ENCODE measurements at places on chromosomes 16 and 17.

- DNase-seq: no peak
These were observed 11.6 kb upstream of the GAA start for GRCh38 chr17:80089762-80090161.

GRCh38 chr17:45573924-45574770 lies 83.6 kb upstream of the PLEKHM1 start:
- DNase-seq: no peak

DNA sequence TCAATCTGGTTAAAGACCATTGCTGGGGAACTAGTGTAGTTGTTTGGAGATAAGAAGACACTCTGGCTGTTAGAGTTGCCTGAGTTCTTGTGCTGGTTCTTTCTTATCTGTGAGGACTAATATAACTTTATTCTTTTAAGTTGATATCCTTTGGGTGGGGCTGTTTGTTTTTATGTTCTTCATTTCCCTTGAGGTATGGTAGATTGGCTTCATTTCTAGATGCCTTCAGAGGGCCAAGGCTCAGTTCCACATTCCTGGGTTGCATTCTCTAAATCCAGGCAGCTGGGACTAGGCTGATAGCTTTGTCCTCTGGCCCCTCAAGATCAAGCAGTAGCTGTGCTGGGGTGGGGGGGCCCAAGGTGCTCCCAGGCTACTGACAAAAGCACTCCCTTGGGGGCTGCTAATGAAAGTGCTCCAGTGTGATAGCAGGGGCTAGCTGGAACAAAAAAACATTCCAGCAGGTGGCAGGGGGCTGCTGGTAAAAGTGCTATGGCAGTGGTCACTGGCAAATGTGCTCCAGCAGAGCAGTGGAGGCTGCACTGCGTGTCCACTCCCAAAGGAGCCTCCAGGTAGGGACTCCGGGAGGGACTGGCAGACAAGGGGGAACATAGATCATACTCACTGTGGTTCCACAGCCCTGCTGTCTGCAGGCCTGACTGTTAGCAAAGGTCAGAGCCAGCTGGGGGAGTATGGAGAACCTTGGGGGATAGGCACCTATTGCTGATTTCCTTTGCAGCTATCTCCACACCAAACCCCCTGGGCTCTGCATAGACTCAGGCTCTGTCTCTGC lies 45.9 kb upstream of the KCNJ16 start:
- DNase-seq: no peak

DNA sequence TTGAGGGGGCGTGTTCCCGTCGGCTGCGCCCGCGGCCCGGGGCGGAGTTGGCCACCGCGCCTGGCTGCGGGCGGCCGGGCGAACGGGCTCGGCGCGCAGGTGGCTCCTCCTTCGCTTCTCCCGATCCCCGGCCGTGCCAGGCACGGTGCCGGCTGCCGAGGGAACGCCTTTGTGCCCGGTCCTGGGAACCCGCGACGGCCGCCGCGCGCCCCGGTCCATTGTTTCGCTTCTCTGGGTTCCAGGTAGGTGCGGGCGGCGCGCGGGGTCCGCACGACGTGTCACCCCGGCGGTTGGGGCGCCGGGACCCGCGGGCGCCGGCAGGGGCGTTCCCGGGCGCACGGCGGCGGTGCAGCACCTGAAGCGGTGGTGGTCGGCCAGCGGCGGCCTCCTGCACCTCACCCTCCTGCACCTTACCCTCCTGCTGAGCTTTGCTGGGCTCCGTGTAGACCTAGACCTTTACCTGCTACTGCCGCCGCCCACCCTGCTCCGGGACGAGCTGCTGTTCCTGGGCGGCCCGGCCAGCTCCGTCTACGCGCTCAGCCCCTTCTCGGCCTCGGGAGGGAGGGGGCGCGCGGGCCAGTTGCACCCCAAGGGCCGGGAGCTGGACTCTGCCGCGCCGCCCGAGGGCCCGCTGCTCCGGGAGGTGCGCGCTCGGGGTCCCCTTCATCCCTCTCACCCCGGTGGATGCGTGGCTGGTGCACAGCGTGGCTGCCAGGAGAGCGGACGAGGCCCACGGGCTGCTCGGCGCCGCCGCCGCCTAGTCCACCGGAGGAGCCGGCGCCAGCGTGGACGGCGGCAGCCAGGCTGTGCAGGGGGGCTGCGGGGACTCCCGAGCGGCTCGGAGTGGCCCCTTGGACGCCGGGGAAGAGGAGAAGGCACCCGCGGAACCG lies 99.9 kb downstream of the EFCAB13 start:
- no peak for DNase-seq

DNA sequence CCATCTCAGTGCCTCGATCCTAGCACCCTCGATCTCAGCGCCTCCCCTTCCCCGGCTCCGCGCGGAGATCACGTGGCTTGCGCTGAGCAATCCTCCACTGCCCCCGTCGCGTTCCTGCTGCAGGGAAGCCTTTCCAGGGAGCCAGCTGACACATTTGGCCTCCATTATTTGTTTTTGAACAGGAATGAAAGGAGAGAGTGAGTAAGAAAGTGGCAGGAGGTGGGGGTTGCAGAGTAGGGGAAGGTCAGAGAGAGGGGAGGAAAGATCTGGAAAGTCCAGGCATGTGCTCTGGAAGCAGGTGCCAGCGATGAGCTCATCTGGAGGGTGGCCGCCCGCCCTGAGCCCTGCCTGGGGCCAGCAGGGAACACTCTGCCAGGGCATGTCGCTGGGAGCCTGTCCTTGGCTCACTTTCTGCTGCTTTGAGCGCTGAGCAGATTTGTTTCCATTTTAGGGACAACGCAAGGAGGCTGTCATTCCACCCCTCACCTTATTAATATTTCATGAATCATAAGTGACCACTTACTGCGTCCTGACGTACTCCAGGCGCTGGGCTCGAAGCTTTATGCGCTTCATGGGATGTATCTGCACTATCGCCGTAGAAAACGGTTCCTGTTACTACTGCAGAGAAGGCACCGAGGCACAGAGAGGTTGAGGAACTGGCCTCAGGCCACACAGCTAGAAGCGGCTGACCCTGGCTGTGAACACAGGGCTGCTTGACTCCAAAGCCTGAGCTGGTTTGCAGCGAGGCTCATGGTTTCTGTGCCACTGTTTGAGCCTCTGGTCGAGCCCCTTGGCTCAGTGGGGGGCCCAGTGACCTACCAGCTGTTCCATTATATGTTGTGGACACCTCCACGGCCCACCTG lies 283.1 kb downstream of the SEC14L1 start:
- no peak for DNase-seq

DNA sequence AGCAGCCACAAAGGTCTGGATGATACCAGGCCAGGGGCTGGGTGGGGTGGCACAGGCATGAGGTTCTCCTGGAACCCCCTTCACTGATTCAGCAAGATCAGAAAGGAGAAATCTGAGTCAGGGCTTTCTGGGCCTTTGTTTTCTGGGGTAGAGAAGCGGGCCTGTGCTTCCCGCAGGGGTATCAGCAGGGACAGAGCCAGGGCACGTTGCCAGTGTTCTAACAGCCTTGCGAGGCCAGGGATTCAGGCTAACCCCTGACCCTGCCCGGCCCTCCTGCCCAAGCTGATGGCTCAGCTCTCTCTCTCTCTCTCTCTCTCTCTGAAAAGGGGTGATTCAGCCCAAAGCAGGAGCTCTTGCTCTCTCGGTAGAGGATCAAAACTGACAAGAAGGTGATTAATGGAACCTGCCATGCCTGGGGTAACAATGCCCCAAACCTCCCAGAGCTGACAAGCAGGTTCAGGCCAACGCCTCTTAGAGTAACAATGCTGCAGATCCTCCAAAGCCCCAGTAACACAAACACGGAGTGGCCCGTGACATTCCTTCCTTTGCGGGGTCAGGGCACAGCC lies 2.0 kb upstream of the KRT13 start:
- DNase-seq: no peak

DNA sequence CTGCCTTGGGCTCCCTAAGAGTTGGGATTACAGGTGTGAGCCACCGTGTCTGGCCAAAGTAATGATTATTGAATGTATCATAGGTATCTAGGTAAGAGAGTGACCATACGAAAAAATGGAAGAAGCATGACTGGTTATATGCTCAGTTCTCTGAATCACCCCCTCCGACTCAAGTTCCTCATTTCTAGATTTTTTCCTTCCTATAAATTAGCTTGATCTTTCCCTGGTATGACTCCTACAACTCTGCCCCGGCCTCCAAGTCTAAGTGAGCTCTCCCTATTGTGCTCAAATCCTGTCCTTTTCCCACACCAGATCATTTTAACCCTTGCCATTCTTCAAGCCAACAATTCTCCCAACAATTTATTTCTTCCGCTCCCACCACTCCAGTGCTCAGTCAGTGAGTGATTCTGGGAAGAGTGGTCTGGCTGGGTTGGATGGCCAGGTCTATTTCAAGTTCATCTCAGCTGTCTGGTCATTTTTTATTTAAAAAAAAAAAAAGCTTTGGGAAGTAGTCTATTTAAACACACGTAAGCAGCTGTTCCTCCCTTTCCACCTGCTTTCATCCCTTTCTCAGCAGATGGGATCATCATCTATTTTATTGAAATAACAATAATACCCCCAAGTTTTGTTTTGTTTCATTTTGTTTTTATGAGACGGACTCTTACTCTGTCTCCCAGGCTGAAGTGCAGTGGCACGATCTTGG lies 120.2 kb upstream of the HS3ST2 start:
- DNase-seq: no peak

GRCh38 chr16:67555795-67556212 lies 6.5 kb upstream of the CTCF start:
- DNase-seq: no peak

GRCh38 chr16:84922351-84923120 lies 88.8 kb downstream of the ZDHHC7 start:
- no peak for DNase-seq

DNA sequence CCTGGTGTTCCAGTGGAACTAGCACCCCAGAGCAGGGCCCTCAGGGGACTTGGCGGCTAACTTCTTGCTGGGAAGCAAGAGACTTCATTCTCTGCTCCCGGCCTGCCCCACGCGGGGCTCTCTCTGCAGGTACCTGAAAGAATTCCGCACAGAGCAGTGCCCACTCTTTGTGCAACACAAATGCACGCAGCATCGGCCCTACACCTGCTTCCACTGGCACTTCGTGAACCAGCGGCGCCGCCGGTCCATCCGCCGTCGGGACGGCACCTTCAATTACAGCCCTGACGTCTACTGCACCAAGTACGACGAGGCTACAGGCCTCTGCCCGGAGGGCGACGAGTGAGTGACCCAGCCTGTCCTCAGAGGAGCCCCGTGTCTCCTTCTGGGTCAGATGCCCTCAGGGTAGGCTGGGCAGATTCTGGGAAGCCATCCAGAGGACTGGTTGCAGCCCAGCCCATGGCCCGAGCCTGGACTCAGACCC lies 25.1 kb downstream of the UNK start:
- DNase-seq: no peak

- no peak for DNase-seq
These were observed 113.1 kb downstream of the RAP1GAP2 start for GRCh38 chr17:2909175-2909845.

DNA sequence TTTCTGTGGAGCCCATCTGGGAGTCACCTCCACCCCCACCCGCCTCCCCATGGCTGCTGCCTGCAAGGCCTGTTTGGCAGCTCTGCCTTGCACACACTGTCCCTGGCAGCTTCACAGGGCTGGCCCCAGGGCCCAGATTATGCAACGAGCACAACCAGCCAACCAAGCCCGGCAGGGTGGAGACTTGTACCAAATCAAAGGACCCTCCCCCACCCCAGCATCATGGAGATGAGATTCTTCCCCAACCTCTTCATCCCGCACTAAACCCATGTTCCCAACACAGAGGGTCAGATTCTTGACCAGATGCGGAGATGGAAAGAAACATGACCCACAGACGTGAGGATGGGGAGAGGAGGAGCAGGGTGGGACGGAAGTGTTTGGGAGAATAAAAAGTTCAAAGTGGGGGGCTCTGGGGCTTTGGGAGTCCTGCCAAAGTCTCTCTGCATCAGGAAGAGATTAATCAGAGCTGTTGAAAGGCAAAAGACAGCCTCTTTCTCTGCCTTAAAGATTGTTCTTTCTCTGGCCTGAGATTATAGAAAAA lies 3.8 kb downstream of the SMARCD2 start:
- DNase-seq: no peak

DNA sequence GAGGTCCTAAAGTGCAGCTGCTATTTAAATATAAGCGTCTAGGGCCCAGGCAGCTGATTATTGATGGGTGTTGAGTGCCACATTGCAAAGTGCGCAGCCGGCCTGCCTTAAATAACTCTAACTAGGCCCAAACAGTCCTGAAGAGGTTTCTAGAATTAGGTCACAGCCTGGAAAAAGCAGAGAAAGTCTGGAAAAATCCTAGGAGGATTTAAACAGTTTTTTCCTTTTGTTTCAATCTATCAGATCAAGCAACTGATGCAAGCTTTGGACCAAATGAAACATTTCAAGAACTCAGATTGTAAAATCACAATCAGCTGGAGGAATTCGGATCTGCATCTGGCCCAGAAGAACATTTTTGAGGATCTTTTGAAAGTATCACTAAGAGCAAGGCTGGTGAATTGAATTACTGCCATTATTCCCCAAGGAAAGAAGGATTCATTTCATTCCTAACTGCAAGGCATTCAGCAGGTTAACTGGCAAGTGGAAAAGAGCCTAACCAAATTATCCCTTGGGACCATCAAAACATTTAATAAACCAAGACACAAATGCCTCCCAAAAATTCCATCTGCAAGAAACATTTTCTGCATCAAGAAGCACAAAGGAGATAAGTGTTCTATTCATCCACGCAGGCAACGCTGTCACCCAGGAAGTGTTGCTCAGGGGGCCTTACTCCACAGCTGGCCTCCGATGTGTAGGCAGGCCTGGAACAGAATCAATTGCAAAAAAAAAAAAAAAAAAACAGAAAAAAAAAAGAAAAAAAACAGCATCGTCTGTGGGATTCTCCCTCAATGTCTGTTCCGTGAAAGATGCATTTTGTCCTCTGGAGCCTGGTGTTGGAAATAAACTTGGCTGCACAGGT lies 46.1 kb downstream of the IRX3 start:
- DNase-seq: no peak

GRCh38 chr16:56891685-56892084 lies 26.7 kb downstream of the SLC12A3 start:
- DNase-seq: no peak

GRCh38 chr16:11684231-11685025 lies 16.2 kb downstream of the SNN start:
- no peak for DNase-seq

DNA sequence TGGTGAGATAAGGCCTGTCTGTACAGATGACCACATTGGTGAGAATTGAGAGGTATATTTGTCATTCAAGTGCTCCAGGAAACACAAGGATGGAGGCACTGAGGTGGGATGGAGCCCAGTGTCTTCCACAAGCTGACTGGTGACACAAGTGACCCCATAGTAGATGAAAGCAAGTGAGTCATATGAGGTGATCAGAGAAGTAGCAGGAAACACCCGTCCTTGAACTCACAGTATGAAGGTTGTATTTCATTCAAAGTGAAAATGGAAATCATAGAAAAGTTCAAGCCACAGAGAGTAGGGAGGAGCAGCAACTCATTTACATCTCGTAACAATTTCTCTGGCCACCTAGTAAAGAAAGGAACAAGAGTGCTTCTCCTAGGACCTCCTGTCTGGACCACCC lies 609.8 kb downstream of the HS3ST4 start:
- no peak for DNase-seq

All from NCI-H1436 treated with DMSO at 0.1 percent for 48 hours (cell line).